Activated CD4-positive, CD25-positive, alpha-beta regulatory T cell treated with anti-CD3 and anti-CD28 coated beads, Interleukin-2, amount 50 U/mL, for 16 hours (primary cell): ENCODE measurements at places on chromosomes 12 and 14.
A peak's percentile ranks its signal among the peaks of the same experiment; 100 is the strongest.

- no peak for DNase-seq
These were observed 46.7 kb upstream of the FICD start for GRCh38 chr12:108468196-108468968.

DNA sequence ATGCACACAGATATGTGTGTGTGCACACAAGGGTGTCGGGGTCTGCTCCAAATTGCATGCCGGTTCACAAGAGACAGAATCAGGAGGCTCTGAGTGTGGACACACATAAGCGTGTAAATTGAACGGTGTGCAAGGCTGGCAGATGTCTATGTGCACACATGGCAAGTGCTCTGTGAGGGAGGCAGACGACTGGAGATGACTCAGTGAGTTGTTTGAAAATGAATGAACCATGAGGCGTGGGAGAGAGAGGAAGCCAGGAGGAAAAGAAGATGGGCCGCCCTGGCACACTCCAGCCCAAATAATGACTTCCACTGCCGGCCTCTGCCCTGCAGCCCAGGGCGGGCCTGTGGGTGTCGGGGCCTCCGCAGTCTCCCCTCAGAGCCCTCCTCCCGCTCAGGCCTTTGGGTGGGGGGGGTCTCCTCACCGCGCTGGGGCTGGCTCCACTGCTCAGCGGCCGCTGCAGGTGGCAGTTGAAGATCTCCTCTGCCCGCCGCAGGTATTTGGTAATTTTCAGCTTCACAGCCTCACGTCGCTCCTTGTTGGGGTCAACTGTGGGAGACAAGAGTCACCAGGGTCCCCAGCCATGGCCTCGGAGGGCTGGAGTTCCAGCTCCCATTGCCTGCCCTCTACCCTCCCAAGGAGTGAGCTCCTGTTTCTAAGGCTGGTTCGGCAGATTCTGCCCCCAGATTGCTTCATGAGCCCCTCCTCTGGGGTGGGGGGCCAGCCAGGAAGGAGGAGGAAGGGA lies 3.5 kb downstream of the RPS6KL1 start:
- DNase-seq: no peak

DNA sequence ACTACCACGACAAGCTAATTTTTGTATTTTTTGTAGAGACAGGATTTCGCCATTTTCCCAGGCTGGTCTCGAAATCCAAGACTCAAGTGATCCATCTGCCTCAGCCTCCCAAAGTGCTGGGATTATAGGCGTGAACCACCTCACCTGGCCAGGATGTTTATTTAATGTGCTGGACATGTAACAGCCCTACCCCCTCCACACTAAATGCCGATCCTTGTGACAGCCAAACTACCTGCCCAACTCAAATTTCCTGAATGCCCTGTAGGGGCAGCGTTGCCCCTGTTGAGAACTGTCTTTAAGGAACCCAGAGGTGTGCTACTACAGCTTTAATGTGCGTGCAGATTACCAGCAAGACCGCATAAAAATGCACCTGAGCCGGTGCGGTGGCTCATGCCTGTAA lies 48.1 kb downstream of the KCNK13 start:
- no peak for DNase-seq

GRCh38 chr14:93099196-93099595 lies 16.5 kb downstream of the ITPK1 start:
- DNase-seq: no peak

- DNase-seq: no peak
These were observed 4.5 kb downstream of the TMED8 start for GRCh38 chr14:77372304-77372841.

GRCh38 chr14:57089901-57090300 lies 178.8 kb downstream of the EXOC5 start:
- DNase-seq: no peak

DNA sequence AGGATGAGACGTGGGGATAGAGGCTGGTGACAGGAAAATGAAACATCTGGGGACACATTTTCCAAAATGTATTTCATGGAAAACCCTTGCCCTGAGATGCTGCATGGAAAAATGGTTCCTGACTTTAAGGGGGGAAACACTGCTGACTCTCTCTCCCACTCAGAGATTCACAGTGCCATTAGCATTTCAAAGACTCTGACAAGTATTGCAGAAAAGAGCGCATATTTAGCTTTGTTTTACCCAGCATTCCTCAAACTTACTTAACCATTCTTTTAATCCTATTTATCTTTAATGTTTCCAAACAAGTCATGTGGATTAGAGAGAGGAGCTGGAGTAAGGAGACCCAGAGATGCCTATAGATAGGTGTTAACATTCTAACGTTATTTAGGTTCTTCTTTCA lies 141.8 kb upstream of the DYRK2 start:
- DNase-seq: no peak

- no peak for DNase-seq
These were observed 4.4 kb upstream of the CLEC2A start for GRCh38 chr12:9936591-9936990.

DNA sequence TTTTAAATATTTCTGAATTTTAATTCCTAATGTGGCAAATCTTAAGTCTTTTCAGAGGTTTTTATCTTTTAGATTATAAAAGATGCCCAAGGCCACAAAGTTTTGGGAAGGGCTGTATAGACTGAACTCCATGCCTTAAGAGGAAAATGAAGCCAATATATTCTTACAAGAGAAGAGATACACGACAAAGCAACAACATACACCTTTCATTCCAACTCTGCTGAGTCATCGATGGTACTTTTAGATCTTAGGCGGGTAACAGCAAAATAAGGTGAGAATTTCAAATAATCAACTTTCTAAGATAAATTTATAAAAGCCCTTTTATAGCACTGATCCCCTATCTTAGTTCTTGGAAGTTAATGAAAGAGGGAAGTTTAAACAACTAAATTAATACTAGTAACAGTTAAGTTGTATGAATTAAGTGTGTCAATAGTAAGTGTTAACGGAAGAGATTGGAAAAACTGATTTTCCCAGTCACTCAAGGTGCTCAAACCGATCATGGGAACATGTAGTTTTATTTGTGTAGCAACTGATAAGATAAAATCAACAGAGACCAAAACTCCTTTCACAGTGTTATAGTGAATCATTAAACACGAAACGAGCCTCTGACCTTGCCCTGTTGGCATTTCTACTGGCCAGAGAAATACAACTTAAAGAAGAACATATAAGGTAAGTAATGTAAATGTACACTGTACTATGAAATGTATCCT lies 18.8 kb upstream of the PIK3C2G start:
- DNase-seq: no peak

DNA sequence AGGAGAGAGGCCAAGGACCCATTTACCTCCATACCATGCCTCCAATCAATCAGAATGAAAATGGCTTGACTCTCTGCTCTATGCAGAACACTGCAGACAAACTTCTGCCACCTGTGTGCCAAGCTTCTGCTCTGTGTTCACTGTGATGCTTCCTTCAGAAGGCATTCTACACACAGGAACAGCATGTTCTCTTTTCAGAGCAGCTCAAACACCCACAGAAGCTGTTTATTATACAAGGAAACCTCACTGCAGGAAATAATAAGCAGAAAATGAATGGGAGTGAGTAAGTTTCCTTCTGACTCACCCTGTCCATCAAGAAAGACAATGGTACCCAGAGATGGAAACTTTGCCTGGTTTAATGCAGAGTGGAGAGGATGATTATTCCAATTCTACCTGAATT lies 2.4 kb upstream of the ESR2 start:
- no peak for DNase-seq

GRCh38 chr12:80862531-80862930 lies 75.2 kb downstream of the LIN7A start:
- DNase-seq: no peak

- peak; percentile 39 for DNase-seq
These were observed at the start of gene TOMM20L for GRCh38 chr14:58395812-58396788. TOMM20L (plus strand) TSS chr14:58395930; CDS start chr14:58395958, 28 bp downstream.

GRCh38 chr12:98645572-98646067 lies 530 bp downstream of the APAF1 start:
- no peak for DNase-seq
